ENCODE measurements at places on chromosomes 12 and 14. TPM values are rescaled to one million over a fixed set of nuclear protein-coding genes. Genes with fewer than 3 reads are reported as not detected.

BCDIN3D gene
- total RNA-seq: 3.3 TPM

OR9K2 gene
- not detected for total RNA-seq

RERGL gene
- not detected for total RNA-seq

SERPINA10 gene
- not detected for total RNA-seq

HOXC12 gene
- 0.31 TPM for total RNA-seq

BATF gene
- not detected for total RNA-seq

CLEC2A gene
- total RNA-seq: not detected

All from hair follicular keratinocyte (primary cell).